Anterior cingulate cortex (tissue), 58 donors: ENCODE measurements at places on chromosomes 13 and 19.
A peak's percentile ranks its signal among the peaks of the same experiment; 100 is the strongest.

GRCh38 chr13:109026266-109026665, 396.9 kb downstream of the MYO16 start:
- no peak for DNase-seq

- DNase-seq = no peak
These were observed at the start of gene IGFL2 for GRCh38 chr19:46147791-46148288. Gene IGFL2 (plus strand): TSS chr19:46148238. CDS start chr19:46148279, 41 bp downstream.

GRCh38 chr13:32248801-32249200, 66.4 kb downstream of the ZAR1L start:
- no peak for DNase-seq

DNA sequence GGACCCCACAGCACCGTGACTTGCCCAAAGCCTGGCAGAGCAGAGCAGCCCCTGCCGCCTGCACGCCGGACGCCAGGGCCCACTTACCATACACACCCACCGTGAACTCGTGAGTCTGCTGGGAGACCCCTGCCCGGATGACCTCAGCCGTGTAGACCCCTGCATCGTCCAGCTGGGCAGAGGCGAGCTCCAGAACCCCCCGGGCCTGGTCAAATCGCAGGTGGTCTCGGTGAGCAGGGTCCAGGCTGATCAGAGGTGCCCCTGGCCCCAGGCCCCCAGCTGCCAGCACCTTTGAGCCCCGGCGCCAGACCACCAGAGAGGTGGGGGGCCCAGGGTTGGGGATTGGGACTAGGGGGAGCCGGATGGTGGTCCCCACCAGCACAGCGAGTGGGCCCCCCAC, 873 bp downstream of the VSIG10L start:
- DNase-seq = no peak

DNA sequence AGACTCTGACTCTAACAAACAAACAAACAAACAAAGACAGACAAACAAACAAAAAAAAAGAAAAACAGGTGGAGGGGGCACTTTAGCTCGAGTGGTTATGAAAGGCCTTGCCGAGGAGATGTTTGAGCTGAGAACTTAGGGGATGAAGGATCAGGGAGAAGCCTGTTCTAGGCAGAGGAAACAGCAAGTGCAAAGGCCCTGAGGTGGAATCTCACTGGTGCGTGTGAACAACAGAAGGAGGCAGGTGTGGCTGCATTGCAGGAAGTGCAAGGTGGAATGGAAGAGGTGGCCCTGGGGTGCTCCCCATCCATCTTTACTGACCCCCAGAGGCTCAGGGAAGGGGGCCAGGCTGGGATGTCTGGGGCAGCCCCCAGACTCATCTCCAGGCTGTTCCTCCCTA, 41.9 kb downstream of the CYP4F22 start:
- DNase-seq = no peak

- no peak for DNase-seq
These were observed 6.4 kb upstream of the PDE4C start for GRCh38 chr19:18232540-18233223.

- DNase-seq = peak; percentile 90
These were observed at the start of gene ZFP36 for GRCh38 chr19:39406656-39407409. Gene ZFP36 (plus strand): TSS chr19:39406847. CDS start chr19:39406905, 58 bp downstream.

DNA sequence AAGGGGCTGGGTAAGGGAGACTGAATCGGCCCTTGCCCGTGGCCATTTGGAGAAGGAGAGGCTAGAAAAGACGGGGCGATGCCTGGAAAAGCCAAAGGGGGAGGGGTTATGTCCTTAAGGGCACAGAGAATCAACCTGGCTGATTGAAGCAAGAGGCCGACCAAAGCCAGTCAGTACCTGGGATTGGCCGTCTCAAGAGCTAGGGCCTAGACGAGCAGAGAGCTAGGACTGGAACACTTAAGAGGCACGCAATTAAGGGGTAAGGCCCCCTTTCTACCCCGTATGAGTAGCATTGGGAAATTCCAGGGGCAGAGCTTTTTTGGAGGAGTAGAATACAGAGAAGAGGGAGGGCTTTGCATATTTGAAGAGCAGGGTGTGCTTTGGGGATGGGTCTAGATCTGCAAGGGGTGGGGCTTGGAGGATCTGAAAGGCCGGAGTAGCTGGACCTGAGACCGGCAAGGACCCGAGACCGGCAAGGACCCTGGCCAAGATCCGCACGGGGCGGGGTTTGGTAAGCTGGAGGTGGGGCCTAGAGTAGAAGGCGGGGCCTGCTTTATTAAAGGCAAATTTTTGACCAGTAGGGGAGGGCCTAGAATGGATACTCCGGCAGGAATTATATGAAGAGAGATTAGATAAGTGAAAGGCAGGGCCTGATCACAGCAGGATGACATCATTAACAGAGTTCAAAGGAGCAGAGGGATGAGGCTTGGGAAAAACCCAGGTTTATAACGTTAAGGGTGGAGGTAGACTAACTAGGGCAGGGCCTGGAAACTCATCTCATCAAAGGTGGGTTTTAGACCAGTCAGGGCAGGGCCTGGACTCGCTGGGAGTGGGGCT, 10.7 kb upstream of the CACNG6 start:
- peak; percentile 24 for DNase-seq

DNA sequence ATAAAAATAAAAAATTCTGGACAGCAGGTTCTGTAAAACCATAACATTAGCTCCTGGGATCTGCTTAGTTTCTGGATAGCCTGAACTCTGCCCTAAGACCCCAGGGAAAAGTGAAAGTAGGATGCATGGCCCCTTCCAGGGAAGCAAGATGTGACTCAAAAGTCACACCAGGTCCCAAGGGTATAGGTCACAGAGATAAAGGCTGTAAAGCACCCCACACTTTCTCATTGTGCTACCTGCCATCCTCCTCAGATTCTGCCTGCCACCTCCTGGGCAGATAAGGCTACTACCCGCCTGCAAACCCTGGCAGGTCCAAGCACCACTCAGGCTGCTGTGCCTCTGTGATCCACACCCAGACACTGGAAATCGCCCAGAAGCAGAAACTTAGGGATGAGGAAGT, 20.6 kb downstream of the FFAR2 start:
- peak; percentile 0 for DNase-seq

- no peak for DNase-seq
These were observed 18.8 kb upstream of the PPP5C start for GRCh38 chr19:46328079-46328478.

DNA sequence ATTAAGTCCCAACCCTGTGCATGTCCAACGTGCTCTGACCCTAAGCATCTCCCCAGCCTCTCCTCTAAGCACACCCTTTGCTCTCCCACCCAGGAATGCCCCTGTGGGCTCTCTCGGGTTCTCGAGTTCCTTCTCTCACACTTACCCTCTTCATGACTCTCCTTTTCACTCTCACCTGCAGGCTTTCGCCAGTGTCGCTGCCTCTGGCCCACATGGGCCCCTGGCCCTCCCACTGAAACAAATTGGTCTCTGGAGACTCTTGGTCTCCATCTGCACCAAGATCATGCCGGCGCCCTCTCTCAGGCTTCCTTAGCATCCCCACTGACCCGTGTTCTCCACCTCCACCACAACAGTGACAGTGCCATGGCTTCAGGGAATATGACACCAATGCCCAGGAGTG, 19.6 kb upstream of the SACS start:
- no peak for DNase-seq

DNA sequence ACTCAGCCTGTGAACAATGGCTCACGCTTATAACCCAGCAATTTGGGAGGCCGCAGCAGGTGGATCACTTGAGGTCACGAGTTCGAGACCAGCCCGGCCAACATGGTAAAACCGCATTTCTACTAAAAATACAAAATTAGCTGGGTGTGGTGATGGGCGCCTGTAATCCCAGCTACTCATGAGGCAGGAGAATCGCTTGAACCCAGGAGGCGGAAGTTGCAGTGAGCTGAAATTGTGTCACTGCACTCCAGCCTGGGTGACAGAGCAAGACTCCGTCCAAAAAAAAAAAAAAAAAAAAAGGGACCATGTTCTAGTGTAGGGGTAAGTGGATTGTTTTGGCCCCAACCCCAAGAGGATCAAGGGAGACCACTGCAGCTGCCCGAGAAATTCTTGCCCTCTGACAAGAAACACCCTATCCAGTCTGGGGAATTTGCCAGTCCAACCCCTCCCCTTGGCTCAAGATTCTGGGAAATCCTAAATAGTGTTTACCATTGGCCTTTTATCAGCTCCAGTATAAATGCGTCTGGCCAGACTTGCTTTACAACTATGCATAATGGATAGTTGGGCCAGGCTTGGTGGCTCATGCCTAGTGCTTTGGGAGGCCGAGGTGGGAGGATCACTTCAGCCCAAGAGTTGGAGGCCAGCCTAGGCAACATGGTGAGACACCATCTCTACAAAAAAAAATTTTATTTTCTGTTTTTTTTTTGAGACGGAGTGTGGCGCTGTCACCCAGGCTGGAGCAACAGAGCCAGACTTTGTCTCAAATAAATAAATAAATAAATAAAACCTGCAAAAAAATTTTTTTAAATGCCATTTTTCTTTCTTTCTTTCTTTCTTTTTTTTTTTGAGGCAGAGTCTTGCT, 5.1 kb upstream of the DHDH start:
- no peak for DNase-seq

GRCh38 chr19:45395821-45396617, 8.8 kb downstream of the PPP1R13L start:
- DNase-seq = no peak

- DNase-seq = no peak
These were observed 147.3 kb downstream of the SLC7A1 start for GRCh38 chr13:29448174-29448573.

- DNase-seq = no peak
These were observed 923 bp downstream of the DOCK9 start for GRCh38 chr13:98976941-98977340.

- no peak for DNase-seq
These were observed 1287.7 kb downstream of the SLITRK5 start for GRCh38 chr13:88958821-88959220.

- no peak for DNase-seq
These were observed 51.3 kb upstream of the LSM14A start for GRCh38 chr19:34120846-34121639.

DNA sequence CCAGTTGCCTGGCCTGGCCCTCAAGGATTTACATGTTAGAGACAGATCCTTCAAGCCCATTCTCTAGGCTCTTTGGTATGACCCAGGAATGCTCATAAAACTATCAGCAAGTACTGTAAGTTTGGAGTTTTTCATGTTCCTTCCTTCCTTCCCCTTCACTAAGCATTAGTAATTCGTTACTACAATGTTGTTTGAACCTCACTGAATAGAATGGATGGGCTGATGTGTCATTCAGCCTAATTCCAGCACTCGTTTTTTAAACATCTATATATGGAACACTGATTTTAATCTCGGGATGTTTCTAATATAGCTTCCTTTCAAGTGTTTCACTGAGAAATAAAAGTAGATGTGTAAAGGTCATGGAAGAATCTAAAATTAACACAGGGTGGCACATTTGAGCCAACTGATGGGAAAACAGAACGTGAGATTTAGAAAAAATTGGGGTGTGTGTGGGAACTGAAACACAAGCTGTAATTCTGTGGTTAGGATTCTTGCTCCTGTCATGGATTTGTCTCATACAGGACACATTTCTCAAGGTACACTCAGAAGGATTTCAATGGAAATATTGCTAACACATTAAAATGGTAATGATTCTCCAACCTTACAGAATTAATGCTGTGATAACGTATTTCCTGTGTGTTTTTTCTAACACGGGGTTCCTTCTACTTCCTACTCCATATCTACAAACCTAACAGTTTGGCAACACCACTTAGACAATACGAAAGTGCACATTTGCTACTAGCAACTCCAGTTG, 93.4 kb downstream of the FLT1 start:
- no peak for DNase-seq

DNA sequence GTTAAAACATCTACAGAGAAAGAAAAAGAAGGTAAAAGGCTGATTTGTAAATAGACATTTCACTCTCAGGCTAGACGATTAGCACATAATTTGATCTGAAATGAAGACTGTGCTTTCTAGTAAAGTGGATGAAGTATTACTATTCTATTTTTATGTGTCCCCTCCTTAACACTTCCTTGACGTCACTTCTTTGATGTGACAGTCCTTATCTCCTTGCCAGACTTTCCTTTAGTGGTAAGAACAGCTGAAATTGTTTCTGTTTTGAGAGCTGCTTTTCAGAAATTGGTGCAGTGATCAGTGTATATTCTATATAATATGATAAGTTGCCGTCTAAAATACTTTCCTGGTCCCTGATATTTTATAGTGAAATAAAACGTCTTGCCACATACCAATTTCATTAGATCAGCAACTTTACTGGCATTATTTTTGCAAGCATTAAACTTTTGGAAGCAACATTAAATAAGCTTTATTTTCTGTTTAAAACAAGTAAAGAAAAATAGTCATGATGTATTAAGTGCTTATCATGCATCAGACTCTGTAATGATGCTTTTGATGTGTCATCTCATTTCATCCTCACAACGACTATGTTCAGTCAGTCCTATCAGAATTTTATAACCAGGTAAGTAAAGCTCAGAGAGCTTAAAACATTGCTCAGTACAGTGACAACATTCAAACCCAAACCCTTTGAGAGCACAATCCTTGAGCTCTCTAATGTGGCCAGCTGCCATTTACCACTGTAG, 210.3 kb upstream of the PCDH9 start:
- no peak for DNase-seq

DNA sequence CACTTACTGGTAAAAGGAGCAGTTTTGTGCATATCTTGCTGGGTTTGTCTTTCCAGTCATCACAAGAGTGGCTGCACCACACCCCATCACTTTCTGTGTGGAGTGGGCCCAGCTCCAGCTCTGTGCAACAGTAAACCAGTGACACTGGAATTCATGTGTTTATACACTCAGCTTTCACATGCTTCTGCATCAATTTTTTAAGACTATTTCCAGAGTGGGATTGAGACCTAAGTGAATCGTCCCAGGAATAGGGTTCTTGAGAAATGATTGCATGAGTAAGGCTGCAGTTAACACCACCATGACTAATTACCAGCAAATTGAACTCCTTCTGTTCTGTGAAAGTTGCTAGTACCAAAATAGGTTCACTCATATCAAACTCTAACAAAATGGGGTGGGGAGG, 5.3 kb upstream of the CFAP97D2 start:
- DNase-seq = no peak

GRCh38 chr13:38684714-38685113, 2.2 kb upstream of the FREM2 start:
- DNase-seq = no peak

DNA sequence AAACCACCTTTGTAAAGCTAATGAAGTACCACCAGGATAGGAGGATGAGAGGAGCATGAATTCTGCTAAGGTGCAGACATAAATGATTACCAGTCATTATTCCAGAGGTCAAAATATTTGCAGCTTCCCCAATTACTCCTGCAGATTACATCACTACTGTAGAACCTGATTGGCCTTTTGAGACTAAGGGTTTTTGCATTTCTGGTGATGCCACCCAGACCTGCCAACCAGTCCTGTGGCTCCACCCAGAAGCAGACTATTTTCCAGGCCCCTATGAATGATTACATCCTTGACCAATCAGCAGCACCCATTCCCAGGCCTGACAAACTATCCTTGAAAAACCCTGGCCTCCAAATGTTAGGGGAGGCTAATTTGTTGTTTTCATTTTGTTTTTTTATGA, 11.2 kb upstream of the KCNC3 start:
- DNase-seq = no peak
